Stimulated activated CD4-positive, alpha-beta T cell treated with anti-CD3 and anti-CD28 coated beads, Interleukin-4, amount 100 ng/mL, for 24 hours (primary cell): ENCODE measurements at places on chromosomes 2 and 18.

DNA sequence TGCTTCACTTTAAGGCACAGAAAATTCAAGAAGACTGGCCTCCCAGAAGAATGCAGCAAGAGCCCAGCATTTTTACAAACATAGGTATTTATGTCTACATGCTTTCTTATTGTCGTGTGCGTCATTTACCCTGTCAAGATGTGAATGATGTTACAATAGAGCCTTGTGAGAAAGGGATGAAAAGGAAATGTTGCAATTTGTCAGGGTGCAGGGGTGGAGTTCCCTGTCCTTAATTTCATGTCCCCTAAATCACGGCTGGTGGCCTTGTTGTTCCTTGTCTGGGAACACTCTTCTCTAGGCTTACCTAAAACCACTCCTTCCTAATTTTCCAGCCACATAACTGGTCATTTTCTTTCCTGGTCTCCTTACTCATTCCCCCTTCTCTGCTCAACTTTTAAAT, 194.2 kb downstream of the TXNL1 start:
- no peak for DNase-seq

DNA sequence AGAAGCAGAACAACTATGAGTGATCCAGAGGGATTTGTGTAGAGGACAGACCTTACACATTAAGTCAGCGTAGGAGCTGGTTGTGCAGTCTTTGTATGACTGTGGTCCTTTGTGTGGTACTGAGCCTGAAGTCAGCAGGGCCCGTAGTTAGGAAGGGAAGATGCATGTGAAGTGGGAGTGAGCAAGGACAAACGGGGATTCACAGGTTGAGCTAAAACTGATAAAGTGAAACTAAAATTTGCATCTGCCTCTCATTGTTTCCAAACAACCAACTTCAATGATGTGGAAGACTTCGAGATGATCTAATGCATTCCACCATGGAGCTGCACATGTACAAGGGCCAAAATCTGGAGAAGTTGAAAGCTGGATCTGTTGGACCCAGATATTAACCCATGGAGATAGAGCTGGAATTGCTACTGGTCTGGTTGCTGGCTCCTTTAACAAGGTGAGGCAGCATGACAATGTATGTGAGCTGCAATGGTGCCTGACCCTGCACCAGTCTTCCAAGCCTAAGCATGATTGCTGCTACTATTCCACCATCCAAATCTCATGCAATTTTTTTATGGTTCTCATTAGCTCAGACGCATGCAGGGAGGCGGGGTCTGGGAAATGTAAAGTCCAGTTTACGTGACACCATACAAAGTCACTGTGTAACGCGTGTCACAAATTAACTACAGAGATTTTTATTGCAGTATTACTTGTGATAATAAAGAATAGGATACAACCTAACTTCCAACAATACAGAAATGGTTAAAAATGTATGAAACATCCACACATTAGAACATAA, 12.1 kb upstream of the CYBRD1 start:
- DNase-seq = peak; percentile 4

DNA sequence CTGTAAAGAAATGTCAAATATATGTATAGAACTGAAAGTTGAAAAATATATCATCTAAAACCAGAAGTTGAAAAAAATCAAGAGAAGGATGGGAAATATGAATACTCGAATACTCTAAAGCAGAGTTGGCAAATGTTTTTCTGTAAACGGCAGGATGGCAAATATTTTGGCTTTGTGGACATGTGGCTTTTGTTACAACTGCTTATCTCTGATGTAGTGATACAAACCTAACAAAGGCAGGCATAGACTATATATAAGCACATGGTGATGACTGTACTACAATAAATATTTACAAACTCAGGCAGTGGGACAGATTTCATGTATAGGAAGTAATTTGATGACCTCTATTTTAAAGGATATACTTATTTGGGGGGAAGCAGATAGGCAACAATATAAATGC, 224.6 kb upstream of the LRRTM4 start:
- DNase-seq = no peak

DNA sequence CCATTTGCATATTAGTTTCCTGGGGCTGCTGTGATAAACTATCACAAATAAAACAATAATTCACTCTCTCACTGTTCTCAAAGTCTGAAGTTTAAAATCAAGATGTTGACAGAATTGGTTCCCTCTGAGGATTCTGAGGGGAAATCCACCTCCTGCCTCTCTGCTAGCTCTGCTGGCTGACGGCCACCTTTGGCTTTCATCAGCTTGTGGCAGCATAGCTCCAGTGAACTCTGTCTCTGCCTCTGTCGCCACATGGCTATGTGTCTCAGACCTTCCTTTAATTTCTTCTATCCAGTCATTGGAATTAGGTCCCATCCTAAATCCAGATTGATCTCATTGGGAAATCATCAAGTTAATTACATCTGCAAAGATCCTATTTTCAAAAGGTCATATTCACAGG, 38.9 kb upstream of the TRIM43 start:
- no peak for DNase-seq

GRCh38 chr2:62196278-62196901, 475 bp downstream of the B3GNT2 start:
- DNase-seq = peak; percentile 57

DNA sequence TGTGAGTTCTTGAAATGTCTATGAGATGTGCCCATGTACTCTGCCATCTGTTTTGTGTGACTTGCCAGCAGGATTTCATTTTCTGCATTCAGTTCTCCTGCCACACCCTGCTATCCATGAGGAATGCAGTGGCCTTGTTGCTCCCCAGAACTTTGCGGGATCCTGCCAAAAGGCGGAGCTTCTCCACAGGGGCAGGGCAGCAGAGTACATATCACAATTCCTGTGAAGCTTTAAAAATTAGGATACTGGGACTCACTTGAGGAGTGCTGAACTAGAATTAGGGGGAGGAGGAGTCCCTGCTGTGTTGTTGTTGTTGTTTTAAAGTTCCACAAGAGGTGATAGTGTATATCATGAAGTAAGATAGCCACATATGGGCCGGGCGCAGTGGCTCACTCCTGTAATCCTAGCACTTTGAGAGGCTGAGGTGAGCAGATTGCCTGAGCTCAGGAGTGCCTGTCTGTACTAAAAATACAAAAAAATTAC, 76.4 kb downstream of the TANC1 start:
- DNase-seq = no peak

DNA sequence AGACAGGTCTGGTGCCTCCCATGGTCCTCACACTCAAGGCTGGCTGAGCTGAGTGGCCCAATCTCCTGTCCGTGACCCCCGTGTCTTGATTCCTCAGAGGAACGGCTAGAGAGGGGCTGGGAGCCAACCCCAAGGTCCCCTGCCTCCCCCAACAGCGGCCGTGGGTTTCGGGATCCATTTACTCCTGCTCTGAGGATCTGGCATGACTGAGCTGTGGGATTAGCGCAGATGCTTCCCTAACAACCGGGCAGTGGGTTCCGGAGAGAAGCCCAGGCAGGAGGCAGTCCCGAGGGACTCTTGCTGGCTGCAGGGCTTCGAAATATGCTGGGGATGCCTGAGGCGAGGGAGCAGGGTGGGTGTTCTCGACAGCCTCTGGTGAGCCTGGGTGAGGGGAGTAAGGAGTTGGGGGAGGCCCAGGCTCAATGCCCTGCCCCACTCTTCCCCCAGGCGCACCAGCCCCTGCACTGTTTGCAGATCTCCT, 18.9 kb downstream of the GPR35 start:
- DNase-seq = no peak
